ENCODE measurements at places on chromosomes 5 and 9.

DNA sequence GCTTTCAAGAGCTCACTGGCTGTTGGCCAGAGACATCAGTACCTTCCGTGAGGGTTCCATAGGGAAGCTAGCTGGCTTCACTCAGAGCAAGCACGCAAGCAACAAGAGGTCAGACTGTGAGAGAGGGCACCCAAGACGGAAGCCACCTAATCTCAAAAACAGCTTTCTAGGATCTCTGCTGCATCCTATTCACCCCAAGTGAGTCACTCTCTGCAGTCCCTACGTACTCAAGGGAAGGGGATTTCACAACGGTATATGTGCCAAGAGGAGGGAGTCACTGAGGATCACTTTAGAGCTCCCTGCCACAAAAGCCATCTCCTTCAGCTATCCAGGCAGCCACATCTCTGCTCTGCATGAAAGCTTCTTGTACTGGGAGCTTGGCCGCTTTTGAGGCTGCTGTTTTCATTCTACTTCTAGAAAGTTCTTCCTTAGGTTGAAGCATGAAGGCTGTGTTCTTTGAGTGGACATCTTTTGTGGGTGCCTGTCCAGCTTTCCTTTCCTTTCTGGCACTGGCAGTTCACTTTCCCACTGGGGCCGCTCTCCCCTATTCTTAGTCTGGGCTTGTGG, 249.5 kb downstream of the MAN2A1 start:
- no peak for DNase-seq

DNA sequence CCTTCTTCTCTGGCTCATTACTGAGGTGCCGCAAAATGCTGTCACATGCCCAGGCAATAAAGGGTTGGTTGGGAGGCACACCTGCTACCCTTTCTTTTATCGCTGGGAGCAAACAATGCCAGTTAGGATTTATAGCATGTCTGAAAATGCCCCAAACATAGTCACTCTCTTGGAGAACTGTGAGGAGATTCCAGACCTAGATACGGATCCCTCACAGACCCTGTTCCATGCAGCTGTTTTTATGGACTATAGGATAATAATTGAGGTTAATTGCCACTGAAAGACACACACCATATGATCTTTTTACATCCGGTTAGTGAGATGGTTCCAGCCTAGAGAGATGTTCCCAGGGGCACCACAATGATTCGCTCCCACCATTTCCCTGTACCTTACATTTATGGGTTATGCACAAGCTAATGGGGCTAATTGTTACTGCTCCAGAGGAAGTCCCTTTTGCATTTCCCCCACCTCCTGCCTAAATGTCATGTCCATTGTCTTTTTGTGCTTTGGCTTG, 318.1 kb downstream of the PIK3R1 start:
- DNase-seq, result no peak

GRCh38 chr5:67166460-67167285, 29.9 kb downstream of the CD180 start:
- DNase-seq, result no peak

- no peak for DNase-seq
These were observed 235.0 kb downstream of the ROR2 start for GRCh38 chr9:91714874-91715615.

GRCh38 chr5:1655496-1656270, 131.9 kb upstream of the LPCAT1 start:
- DNase-seq, result no peak

DNA sequence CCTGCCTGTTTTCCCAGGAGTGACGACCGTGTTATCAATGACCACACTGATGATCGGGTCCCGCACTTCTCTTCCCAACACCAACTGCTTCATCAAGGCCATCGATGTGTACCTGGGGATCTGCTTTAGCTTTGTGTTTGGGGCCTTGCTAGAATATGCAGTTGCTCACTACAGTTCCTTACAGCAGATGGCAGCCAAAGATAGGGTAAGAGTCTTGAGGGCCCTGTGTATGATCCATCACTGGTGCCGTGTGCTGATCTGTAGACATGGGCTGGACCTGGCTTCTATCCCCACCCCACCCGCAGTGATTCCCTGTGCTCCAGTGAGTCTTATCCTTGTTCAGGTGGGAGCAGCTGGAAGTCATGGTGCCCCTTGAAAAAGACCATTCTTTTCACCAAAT, 26.0 kb downstream of the GABRP start:
- DNase-seq, result peak; percentile 44

DNA sequence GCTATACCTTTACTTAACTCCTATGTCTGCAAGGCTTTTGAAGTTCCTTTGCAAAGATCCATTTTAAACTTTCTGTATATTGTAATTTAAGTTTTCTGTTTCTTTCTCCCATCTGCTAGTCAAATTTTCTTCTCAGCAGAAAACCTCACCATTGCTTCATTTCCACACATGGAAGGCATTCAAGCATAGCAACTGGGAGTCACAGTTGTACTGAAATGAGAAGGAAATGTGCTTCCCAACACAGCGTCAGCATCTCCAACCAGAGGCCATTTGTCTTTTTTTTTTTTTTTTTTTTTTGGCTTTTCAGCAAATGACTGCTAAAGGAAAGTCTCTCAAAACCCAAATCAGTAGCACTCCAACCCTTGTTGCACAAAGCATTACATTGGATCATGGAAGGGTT, 92.5 kb downstream of the RAB3C start:
- no peak for DNase-seq

GRCh38 chr9:3361116-3361515, 164.7 kb downstream of the RFX3 start:
- DNase-seq, result no peak

GRCh38 chr9:128180001-128180400, 11.4 kb downstream of the CIZ1 start:
- no peak for DNase-seq

DNA sequence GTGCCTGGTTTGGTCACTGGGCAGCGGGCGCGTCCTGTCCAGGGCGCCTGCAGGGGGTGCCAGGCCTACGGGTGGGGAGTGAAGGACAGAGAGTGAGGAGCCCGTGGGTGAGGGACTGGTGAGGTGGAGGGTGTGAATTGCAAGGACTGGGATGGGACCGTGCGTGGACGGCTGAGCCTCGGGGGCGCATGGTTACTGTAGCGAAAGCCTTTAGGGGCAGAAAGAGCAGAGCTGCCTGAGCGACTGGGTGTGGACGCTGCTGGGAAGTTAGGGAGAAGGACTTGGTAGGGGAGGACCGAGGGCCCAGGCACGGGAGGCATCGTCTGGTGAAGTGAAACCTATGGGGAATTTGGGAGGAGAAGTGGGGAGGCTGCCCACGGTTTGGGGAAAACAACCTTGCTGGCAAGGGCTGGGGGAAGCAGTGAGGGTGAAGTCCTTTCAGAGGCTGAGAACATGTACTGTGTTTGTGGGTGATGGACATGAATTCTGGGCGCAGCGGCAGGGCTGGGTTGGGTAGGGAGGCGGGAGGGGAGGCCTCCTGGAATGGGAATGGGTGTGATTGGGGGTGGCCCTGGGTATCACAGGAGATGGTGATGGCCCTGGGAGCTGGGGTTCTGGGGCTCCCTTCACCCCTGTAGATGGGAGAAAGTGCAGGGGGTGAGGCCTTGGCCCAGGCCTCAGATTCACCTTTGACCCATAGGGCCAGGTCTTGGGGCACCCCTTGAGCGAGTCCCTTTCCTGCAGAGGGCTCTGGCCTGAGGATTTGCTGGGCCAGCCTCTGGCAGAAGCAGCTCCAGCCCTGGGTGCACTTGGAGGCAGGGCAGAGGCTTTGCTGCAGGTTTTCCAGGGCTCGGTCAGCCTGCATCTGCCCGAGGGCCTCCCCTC, 1.7 kb upstream of the TOR4A start:
- DNase-seq, result no peak

- no peak for DNase-seq
These were observed 137.0 kb downstream of the PBX3 start for GRCh38 chr9:125884218-125884595.

DNA sequence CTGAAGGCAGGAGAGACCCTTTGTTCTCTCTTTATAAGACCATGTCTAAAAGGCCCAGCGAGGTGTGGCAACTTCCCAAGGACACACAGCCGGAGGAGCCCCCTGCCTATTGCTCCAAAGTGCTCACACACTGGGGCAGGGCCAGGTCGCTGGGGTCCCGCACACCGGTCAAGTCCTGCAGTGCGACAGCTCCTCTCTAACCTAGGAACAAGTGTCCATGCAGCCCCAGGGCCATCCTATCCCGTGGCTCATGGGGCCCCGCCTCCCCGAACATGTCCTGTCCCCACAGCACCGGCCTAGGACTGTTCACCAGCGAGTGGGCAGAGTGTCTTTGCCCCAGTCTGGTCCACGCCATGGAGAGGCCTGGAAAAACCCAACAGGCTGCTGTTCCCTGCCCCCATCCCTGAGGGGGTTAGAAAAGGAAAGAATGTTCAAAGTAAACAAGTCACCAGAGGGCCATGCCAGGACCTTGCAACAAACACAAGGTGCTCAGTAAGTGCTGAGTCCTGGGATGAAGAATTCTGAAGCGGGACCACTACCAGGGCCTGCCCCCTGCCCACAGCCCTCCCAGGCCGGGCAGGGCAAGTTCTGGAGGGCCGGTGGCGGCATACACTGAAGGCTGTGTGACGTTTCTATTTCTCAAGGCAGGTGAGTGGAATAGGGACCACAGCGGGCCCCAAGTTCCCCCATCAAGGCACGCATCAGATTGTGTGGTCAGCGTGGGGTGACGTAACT, 938 bp downstream of the NINJ1 start:
- no peak for DNase-seq

DNA sequence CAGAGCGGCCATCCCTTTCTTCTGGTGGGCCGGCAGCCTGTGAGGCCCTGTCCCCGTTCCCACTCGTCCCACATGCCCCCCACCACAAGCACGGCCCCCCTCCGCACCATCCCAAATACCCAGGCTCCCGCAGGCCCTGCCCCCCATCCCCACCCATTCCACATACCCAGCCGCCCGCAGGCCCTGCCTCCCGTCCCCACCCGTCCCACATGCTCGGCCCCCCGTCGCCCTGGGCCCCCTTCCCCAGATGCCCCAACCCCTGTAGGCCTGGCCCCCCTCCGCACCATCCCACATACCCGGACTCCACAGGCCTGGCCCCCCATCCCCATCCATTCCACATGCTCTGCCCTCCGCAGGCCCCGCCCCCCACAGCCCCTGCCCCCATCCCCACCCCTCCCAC, 11.5 kb downstream of the SLC6A19 start:
- no peak for DNase-seq

DNA sequence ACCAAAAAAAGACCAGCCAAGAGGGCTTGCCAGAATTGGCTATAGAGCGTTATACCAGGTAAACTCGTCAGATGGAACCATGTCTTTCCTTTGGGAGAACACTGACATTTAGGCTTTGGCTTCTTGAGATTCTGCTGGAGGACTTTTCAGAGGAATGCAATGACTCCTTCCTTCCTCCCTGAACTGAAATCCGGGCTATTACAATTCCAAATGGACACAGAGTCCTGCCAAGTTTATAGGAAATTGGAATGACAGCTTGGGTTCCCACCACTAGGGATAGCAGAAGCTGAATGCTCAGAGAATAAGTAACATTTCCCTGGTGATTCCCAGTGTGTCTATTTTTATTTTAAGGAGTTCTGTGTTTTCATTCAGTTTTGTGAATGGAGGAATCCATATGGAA, 143.0 kb downstream of the FGF1 start:
- peak; percentile 83 for DNase-seq

DNA sequence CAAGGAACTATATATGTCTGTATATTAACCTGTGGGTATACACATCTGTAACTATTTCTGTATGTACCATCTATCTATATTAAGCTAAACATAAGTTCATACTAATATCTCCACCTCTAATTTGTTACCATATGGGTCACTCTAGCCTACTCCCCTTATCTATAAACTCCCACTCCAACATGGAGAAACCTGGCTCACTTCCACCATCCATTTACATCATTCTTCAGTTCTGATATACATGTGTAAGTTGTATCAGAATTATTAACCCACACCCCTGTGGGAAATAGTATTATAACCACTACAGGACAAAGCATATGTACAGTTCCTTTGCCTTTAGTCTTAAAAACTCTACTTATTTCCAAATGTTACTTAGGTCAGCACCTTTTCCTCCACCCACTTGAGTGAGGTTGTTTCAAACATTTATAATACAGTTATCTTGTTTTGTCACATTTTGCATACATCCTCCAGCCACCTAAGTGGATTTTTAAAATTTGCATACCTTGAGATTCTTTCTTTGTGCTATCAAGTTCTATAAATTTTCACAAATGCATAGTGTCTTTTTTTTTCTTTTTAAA, 10.6 kb downstream of the NDFIP1 start:
- no peak for DNase-seq

GRCh38 chr5:61311056-61311610, 20.9 kb upstream of the ZSWIM6 start:
- DNase-seq, result no peak

DNA sequence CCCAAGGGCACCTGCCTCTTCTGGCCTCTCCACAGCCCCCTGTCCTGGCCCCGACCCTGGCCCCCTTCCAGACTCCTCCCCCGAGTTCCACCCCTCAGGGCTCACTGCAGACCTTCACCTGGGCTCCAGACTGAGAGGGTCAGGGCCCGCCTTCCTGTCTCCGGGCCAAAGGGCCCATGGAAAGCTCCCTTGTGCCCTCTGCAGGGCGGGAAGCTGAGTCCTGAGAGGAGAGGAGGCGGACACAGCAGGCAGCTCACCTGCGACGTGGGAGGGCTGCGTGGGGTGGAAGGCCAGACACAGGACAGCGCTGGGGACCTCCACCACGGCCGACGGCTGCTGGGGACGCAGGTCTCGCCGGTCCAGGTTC, 20.6 kb downstream of the DYNC2I2 start:
- DNase-seq, result no peak

GRCh38 chr9:126819482-126819881, 14.6 kb downstream of the ZBTB43 start:
- DNase-seq, result no peak

DNA sequence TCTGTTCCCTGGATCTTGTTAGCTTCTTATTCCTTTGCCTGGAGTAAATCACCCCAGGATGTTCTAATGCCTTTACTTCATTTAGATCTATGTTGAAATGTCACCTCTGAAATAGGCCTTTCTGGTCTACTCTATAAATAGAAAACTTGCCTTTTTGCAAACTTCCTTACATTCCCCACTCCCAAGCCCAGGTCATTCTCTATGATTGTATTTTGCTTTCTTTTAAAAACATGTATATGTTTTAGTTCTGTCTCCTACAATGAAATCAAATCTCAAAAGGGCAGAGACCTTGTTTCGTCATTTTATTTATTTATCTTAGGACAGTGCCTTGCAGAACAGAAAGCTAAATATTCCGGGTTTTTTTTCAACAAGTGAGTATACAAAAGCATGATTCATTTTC, 1657.7 kb upstream of the C9orf72 start:
- no peak for DNase-seq

DNA sequence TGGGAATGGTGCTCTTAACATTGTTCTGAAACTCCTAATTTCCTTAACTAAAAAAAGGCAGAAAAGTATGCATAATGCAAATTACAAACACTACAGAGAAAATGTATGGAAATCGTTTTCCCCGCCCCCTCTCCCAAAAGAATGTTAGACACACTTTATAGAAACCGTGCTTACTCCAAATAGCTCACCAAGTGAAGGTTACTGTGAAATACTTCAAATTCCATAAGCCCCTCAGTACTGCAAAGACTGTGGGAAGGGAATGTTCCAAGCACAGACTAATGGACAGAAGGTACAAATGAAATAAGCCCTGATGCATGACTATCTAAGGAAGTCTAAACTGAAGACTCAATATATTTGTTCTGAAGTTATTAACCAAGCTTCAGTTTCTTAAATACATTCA, 12.5 kb downstream of the MAPKAP1 start:
- DNase-seq, result peak; percentile 81
